G401 (cell line): ENCODE measurements at places on chromosomes 12 and 14. TPM values are rescaled to one million over a fixed set of nuclear protein-coding genes. Genes with fewer than 3 reads are reported as not detected.
A peak's percentile ranks its signal among the peaks of the same experiment; 100 is the strongest.

GRCh38 chr12:12562016-12562483 is 613 bp downstream of the DUSP16 start:
- DNase-seq: no peak

GRCh38 chr14:22390824-22391461 is 198.1 kb downstream of the DAD1 start:
- no peak for DNase-seq

- DNase-seq: no peak
Measured at GRCh38 chr14:54360667-54361066, 36.1 kb upstream of the CDKN3 start.

Gene ANKRD33
- not detected in 2 replicates for total RNA-seq

- DNase-seq: peak; percentile 32
Measured at GRCh38 chr14:61477712-61478462, 156.5 kb downstream of the PRKCH start.

Gene NDRG2
- 28.6 and 40.4 TPM in 2 replicates for total RNA-seq

- no peak for DNase-seq
Measured at GRCh38 chr14:84591827-84592445, 938.0 kb upstream of the FLRT2 start.

- DNase-seq: peak; percentile 29
Measured at GRCh38 chr12:62210422-62210821, 49.8 kb upstream of the USP15 start.

GRCh38 chr12:107749083-107749482 is 11.9 kb downstream of the PRDM4 start:
- DNase-seq: no peak

DNA sequence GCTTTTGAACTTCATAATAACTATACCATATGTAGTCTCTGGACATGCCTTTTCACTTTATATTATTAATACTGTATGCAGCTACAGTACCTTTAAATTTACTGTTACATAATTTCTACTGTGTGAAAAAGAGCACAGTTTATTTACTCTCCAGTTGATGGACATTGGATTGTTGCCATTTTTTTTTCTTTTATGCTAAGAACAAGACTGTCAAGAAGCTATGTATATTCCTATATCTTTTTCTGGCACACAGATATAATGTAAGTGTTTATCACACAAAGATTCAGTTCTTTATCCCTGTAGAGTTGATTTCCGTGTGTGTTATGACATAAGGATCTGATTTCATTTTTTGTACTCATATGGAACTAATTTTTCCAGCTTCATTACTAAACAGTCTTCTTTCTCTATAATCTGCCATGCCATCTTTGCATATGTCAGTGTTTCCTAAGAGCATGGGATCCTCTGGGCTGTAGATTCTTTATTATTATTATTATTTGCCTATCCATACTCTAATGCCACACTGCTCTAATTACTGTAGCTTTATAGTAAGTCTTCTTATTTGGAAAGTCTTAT is 593.0 kb upstream of the ATP2B1 start:
- DNase-seq: no peak

DNA sequence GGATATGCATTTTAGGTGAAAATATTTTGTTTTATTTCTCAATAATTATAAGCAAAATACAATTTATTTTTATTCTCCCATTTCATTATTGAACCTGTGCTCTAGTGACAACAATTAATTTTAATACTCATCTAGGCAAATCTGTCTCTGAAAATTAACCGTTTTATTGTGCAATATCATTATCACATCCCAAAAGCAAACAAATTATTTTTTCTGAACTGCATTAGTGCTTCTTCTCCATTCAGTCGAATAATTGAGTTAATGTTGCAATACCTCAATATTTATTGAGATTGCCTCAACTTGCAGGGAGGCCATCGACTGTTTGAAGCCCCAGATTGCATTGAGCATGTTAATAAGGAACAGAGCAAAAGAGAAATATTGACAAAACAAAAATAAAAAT is 303.2 kb upstream of the LRFN5 start:
- DNase-seq: no peak
